ENCODE measurements at places on chromosomes 12 and 14.

DNA sequence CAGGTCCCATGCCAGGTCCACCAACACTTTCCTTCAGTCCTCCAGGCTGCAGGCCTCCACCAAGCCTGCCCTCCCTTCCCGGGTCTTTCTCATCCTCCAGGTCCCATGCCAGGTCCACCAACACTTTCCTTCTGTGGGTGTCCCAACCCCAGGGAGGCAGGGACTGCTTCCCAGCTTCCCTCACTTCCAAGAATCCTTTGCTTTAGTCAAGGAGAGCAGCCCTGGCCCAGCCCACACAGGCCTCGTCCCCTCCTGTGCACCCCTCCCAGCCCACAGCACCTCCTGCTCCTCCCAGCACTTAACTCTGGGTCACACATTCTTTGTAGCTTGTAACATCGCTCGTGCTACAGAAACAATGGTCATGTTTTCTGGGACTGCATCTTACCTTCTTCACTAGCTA is 72.9 kb downstream of the TESC start:
- no peak for DNase-seq

DNA sequence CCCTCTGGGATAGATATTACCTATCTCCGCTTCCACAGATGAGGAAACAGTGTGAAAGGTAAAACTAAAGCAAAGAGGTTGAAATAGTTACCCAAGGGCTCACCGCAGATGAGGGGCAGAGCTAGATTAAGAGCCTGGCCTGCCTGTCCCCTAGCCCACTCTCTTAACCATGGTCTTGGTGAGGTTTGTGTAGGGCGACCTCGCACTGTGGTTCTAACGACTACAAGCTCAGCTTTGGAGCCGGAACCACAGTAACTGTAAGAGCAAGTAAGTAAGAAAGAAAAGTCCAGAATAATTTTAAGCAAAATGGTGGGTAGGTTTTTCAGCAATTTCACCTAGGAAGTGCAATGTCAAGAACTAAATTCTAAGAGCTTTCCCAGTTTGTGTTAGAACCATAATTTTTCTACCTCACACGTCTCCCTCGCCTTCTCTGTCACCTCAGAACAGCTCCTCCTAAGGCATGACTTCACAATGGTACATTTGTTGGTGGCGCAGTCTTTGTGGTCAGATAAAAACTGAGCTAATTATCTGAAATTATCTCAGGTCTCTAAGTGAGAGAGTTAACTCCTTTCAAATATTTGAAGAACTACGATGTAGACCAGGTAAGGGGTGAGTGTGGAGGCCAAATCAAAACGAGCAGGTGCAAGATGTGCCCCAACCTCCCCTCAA is 64.8 kb downstream of the DAD1 start:
- DNase-seq, result no peak

- DNase-seq, result no peak
These were observed 671.5 kb upstream of the TMEM132C start for GRCh38 chr12:127595506-127595905.

DNA sequence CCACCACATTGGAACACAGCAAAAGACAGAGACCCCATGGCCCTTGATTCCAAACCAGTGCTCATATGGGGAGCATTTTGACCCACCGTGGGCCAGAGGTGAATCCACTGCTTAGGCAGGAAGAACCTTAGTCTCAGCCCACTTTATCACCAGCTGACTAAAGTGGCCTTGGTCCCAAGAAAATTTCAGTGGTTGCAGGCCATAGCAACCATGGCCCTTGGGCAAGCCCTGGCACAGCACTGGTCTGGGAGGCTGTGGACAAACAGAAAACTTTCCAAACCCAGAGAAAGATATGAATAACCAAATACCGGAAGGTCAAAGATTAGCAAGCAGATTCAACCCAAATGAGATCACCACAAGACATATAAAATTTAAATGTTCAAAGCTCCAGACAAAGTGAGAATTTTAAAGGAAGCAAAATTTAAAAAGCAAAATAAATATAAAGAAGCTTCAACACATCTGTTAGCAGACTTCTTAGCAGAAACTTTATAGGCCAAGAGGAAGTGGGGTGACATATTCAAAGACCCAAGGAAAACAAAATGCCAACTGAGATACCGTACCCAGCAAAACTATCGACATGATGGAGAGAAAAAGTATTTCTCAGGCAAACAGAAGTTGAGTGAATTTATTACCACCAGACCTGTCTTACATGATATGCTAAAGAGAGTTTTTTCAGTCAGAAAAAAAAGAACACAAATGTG is 7.8 kb downstream of the KLRK1 start:
- DNase-seq, result no peak

All from stimulated activated CD4-positive, alpha-beta T cell treated with anti-CD3 and anti-CD28 coated beads, Interleukin-2, amount 100 ng/mL, for 24 hours (primary cell).